Activated CD8-positive, alpha-beta memory T cell treated with anti-CD3 and anti-CD28 coated beads for 24 hours (primary cell): ENCODE measurements at places on chromosomes 16 and 17.

DNA sequence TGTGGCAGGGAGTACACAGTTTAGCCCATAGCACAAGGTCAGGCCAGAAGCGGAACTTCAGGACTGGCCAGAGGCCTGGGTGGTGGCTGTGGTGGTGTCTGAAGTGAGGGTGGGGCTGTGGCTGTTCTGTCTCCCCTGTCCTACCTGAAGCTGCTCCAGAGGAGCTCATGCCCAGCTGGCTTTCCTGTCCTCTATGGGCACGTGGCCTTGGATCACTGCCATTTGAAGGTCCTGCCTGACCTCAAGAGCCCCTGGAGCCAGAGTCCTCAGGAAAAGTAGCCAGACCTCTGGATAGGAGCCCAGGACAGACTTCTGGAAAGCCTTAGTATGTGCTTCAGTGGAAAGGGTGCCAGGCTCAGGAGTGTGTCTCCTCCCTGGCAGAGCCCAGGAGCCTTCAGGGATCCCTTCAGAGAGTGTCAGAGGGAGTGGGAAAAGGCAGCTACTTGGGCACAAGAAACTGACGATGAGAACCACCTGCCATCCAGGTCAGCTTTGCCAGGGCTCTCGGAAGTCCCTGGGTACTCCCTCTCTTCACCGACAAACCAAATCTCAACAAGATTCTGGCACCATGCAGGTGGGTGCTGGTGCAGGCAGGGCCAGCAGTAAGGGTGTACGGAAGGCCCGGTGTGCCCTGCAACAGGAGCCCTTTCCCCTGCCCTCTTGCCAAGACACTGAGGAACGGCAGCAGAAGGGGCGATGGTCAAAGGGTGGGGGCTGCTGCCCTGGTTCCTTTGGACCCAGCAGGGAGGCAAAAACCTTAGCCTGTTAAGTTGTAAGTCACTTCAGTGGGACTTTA lies 153.7 kb downstream of the NTN1 start:
- DNase-seq, result no peak

- peak; percentile 72 for DNase-seq
Observed at GRCh38 chr17:81684442-81684911, 666 bp downstream of the HGS start.

GRCh38 chr16:84913315-84913714 lies 93.5 kb downstream of the CRISPLD2 start:
- no peak for DNase-seq

GRCh38 chr16:19282101-19282500 lies 3.4 kb upstream of the CLEC19A start:
- DNase-seq, result no peak

DNA sequence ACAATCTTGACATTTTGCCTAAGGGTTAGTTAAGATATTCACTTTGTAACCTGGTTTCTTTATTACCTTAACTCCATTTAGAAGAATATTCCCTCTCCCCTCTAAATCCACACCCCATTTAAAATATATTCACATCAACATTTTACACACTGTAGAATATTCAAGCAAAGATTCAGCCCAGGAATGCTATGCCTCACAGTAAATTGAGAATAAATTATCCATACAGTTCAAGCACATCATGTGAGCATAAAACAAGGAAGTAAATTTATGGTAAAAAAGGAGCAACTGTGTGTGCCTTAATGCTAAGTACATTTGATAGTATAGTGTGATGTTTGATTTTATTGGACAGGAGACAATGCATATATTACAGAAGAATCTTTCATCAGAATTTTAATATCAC lies 806.6 kb upstream of the KIF2B start:
- DNase-seq, result no peak

- no peak for DNase-seq
Observed at GRCh38 chr17:14768923-14769322, 468.0 kb downstream of the HS3ST3B1 start.

DNA sequence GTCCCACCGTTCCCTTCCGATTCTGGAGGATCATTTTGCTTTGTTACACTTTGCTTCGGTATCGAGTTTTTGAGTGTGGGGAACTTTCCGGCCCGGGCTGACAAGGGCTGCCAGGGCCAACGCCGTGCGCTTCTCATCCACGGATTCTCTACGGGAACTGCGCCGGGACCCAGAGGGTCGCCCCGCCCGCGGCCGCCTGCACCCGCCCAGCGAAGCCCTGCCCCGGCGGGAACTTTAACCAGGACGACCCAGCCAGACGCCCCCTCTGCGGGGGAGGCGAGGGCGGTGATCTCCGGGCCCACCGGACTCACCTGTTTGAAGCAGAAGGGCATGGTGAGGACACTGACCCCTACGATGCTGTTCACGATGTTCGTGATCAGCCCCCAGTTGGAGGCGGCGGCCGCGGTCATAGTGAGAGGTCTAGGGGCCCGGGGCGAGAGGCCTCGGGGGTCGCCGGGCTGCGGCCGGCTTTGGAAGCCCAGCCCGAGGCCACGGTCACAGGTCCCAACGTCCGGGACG lies 536 bp downstream of the SLC38A10 start:
- DNase-seq, result no peak

DNA sequence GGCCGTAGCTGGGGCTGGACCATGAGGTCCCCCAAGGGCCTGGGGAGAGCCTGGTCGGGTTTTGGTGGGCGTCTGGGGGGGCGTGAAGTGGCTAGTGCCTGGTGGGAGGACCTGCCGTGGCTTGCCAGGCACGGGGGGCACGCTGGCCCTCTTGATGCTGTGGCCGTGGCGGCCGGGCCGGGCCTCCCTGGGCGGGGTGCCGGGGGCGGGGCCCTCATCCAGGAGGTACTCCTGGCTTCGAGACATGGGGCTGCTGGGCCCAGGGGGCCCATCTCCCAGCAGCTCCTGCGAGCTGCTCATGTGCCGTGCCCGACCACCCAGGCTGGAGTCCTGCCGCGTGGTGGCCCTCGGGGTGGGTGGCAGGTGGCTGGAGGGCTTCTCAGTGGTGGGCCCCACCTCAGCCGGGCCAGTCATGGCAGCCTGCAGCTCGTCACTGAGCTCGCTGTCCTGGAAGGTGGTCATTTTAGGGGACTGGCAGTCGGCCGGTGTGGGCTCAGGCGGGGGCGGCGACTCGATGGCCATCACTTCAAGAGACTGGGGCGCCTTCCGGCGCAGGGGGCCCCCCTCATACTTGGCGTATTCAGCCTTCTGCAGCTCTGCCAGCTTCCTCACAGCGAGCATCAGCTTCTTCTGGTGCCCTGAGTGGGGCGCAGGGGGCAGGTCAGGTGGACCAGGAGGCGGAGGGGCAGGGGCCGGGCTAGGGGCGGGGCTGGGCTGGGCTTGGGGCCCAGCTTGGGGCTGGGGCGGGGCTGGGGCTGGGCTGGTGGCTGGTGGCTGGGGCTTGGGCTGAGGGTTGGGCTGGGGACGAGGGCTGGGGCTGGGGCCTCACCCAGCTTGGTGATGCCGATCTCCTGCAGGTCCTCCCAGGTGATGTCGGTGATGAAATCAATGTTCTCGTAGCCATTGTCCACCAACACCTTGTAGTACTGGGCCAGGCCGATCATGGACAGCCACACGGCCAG lies 15.2 kb downstream of the CASKIN1 start:
- no peak for DNase-seq

GRCh38 chr16:16021020-16021419 lies 71.6 kb downstream of the ABCC1 start:
- DNase-seq, result no peak

DNA sequence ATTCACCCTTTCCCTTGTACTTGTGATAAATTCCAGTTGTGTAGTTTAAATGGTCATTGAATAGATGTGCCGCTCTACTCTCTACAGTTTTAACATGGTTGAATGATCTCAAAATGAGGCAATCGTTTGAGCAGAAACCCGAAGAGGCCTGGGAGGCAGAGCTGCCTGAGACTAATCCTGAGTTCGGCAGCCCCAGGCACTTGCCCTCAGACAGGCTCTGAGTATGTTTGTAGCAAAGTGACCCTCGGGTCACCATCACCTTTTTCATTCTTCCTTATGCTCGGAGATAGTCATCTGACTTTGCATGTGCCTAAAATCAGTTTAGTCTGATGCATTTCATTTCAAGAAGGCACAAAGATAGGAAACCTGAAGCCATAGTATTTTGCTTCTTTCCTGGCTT lies 184.0 kb upstream of the RBFOX1 start:
- DNase-seq, result no peak

GRCh38 chr17:18009609-18010420 lies 29.2 kb downstream of the ATPAF2 start:
- no peak for DNase-seq

DNA sequence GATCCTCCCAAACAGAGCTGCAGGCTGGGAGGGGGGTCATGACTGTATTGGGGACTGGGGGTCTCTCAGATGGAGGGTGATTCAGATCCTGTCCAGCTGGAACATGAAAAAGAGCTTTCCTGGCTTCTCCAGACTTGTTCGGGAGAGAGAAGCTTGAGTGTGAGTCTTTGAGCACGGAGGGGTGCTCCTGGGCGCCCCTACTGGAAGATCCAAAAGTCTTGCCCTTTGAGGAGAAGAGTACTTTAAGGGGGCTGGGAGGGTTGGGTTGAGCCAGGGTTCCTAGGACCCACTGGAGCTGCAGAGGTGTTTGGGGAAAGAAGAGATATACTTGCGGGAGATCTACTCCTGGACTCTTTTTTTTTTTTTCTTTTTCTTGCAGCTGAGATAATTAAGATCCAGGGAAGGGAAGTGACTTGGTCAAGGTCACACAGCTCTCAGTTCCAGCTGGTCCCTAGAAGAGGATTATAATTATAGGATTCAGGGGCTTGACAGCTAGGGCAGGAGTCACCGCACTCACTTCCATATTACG lies 8.4 kb downstream of the RARA start:
- DNase-seq, result peak; percentile 78

GRCh38 chr16:56852401-56852730 lies 12.6 kb upstream of the SLC12A3 start:
- DNase-seq, result no peak

- peak; percentile 37 for DNase-seq
Observed at GRCh38 chr17:80742581-80743180, 198.0 kb downstream of the RPTOR start.

DNA sequence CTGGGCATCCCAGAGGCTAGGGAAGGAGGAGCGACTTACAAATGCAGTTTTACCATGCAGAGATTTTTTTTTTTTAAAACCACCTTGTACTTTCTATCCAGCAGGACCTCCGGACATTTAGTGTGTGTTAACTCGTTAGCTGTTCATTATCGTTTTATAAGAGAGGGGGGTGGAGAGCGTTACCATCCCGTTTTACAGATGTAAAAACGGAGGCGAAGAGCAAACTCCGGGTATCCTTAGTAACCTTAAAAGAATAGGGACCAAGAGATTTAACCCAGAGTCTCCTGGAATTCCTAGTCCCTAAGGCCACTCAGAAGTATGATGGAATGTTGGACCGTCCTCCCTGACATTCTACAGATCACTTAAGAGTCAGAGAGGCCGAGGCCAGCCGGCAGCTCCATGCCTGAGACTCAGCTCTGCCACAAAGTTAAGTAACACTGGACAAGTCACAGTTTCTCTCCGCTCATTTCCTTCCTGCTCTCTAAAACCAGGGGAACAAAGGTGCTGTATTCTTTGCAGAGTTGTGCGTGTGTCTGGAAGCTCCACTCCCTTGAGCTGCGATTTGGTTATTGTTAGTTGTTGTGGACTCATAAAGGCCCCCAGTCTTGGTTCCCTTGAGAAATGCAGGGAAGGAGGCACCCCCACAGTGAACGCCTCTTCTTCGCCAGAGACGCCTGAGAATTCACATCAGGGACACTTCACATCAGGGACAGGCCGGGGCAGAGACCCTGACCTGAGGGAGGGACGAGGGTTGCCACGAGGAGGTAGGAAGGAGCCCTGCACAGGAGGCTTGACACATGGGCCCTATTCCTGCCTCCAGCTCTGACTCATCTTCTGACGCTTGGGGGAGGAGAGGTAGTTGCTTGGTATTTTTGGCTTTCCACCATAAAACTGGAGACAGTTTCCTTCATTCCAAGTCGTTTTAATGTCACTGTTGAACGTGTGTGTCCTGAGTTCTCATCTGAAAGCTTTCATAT lies 1.2 kb downstream of the DUSP14 start:
- peak; percentile 59 for DNase-seq

DNA sequence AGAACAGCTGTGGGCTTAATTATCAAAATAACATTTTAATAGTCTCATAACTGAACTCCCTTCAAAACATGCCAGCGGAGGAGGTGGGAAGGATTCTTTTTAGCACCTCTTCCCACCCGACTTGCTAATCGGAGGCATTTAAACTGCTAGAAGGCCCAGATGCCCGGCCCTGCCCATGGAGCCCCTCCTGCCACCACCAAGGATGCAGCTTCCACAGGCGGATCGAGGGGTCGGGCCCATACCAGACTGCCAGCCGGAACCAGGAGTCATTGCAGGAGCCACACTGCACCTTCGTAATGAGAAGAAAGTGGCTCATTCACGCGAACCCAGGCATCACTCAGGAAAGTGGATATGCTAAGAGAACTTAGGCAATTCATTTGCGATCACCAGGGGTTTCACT lies 201.2 kb downstream of the C16orf78 start:
- DNase-seq, result no peak

DNA sequence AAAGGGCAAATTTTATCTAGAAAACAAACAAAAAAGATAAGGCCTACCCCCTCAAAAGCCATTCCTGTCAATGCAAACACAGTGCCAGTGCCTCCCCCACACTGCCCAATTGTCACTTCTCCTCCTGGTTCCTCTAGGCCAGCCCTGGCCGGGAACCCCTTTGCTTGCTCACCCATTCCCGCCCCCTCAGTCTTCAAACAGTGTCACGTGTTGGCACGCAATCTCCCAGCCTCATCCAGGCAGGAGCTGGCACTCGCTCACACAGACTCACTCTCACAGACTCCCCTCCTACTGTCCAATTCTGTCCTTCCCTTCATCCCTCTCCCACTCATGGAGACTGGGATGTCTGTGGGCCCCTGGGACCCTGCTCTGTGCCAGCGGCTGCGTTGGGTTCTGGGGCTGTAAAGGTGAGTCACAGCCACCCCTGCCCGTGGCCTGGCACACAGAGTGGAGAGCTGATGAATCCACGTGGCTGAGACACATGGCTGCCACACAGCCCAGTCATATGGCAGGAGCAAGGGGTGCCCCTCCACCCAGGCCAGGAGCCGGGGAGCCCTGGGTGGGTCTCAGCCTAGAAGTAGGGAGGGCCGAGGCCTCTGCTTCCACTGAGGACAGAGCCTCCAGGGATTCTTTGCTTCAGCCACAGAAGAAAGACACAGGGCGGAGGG lies 54.8 kb downstream of the VAC14 start:
- DNase-seq, result no peak

- no peak for DNase-seq
Observed at GRCh38 chr16:54201200-54201599, 85.4 kb downstream of the IRX3 start.

DNA sequence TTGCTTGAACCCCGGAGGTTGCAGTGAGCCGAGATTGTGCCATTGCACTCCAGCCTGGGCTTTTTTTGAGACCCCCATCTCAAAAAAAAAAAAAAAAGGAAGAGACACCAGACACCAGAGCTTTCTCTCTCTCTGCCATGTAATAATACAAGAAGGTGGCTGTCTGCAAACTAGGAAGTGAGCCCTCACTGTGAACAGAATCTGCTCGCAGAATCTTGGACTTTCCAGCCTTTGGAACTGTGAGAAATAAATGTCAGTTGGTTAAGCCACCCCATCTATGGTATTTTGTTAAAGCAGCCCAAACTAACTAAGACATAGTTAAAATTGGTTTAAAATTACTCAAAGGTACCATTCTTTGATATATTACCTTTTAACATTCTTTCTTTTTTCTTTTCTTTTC lies 10.1 kb upstream of the STX1B start:
- DNase-seq, result no peak

GRCh38 chr16:75317101-75317522 lies 65.7 kb upstream of the BCAR1 start:
- DNase-seq, result no peak
